ENCODE measurements at places on chromosomes 3 and 15.

- no peak for DNase-seq
These were observed 236.4 kb downstream of the LPP start for GRCh38 chr3:188390343-188390718.

DNA sequence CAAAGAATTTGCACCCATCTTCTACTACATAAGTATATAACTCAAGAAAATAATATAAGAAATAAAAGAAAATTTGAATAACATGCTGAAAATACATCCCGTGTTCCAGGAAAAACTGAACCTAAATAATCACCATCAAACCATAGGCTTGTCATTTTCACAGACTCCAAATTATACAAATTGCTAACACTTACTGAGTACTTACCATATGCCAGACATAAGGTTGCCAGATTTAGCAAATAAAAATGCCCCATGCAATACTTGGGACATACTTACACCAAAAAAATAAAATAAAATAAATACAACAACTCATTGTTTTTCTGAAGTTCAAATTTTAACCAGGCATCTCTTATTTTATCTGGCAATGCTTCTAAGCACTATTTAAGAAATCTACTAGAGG lies 760.4 kb upstream of the SEMA6D start:
- DNase-seq: no peak

- no peak for DNase-seq
These were observed 34.6 kb downstream of the GNB4 start for GRCh38 chr3:179416681-179417080.

GRCh38 chr3:43512754-43513404 lies 108.9 kb downstream of the ANO10 start:
- DNase-seq: no peak

DNA sequence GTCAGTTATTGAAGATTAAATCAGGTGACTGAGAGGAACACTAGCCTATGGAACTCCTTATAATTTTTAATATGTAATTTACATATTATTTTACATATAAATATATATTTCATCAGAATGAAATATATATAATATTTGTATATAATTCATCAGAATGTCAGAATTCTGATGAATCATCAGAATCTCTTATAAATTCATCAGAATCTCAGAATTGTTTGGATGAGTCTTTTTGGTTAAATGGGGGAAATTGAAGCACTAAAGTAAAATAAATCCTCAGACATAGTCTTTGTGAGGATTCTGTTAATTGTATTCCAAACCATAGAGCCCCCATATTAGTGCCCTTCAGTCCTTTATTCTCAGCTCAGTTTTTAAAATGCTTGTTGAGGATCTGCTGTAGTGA lies 15.4 kb downstream of the TCF12 start:
- no peak for DNase-seq
